ENCODE measurements at places on chromosomes 6 and 20.

GRCh38 chr6:42498473-42499128 lies 46.9 kb upstream of the TRERF1 start:
- no peak for DNase-seq

DNA sequence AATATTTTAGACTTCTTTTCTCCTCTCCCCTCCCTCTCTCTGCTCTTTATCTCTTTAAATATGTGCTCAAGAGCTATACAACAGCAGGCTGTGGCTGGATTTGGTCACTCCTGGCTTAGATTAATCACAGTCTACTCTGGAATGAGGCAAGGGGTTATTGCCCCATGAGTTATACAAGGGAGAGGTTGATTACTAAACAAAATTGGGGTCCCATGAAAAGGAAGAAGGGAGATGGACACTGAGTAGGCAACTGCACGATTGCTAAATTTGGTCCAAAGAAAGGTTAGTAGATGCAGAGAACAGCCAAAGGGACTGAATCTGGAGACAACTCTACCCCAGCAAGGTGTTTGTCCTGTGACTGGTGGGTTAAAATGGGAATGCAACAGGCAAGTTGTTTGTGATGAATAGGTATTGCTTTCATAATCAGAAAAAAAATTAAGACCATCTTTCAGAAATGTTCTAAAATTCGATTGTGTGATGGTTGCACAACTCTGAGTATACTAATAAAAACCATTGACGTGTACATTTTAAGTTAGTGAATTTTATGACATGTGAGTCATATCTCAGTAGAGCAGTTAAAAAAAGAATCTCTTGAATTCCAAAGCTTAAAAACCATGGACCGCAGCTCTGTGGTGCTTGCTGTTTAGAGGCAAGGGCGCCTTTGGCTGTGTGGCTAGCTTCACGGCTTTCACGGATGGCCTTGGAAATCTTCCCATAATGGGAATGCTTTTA lies 57.1 kb downstream of the KIZ start:
- no peak for DNase-seq

DNA sequence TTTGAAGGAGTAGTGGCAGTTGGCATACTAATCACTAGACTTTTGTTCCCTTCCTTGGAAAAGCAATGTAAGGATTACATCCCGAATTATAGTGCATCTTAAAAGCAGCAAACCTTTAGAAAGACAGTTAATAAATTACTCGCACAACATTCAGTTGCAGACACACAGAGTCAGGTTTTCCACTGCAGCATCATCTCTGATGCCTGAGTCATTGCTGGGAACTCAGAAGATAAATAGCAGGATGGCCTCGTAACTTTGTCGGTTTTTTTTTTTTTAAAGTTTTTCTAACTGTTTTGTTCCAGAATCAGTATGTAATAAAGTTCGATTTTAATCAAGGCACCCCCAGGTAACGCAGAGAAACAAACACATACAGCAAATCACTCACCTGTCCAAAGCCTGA lies 34.3 kb downstream of the GJA10 start:
- no peak for DNase-seq

GRCh38 chr20:24970030-24970553 lies 21.0 kb downstream of the CST7 start:
- no peak for DNase-seq

DNA sequence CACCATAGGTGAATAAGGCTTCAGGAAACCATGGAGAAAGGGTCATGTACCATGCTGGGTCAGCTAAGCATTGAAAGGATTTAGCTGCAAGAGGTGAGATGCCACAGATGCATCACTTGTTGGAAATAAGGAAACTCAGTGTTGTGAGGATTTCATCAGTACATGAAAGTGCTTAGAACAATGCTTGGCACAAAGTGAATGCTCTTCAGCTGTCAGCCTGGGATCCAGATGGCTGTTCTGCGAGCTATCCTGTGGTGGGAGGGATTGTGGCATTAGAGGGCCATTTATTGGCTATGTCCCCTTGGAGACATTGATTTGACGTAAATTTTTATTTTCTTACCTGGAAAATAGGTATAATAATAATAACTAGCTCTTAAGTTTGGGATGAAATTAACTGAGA lies 53.0 kb downstream of the ELOVL2 start:
- DNase-seq: no peak

- DNase-seq: no peak
Observed at GRCh38 chr6:169028343-169028742, 225.3 kb downstream of the THBS2 start.

GRCh38 chr6:154127657-154128056 lies 88.6 kb downstream of the OPRM1 start:
- peak; percentile 2 for DNase-seq

DNA sequence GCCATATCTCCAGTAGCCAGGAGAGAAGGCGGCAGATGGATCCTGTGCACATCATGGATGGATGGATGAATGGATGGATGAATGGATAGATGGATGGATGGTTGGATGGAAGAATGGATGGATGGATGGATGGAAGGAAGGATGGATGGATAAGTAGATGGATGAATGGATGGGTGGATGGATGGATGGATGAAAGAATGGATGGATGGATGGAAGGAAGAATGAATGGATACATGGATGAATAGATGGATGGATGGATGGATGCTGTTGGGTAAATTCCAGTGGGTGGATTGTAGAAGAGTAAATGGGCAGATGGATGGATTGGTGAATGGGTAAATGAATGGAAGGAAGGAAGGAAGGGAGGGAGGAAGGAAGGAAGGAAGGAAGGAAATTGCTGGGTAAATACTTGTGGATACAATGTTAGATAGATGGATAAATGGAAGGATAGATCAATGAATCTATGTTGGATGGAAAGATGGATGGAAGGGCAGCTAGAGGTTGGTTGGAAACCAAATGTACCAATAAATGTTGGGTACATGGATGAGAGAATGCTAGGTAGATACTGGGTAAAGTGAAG lies 19.5 kb downstream of the PTGIS start:
- DNase-seq: no peak

GRCh38 chr6:36752886-36753506 lies 55.4 kb downstream of the RAB44 start:
- no peak for DNase-seq

- no peak for DNase-seq
Observed at GRCh38 chr6:137013031-137013430, 31.7 kb downstream of the IL20RA start.

DNA sequence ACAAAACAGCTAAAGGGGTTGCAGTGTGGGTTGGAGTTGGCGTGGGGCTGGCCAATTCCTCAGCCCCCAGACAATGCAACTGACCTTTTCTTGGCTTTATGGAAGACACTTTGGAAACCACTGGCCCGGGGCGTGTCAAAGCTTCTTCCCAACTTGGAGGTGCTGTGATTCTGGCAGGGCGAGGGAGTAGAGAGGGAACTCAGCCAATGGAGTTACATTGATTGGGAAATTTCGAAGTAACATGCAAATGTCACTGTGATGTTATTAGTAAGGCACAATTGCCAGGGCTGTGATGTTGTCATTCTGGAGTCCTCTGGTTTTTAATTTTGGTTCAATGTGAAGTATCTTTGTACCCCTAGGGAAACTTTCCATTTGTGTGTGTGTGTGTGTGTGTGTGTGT lies 41.5 kb upstream of the EPB41L1 start:
- no peak for DNase-seq

GRCh38 chr6:43467752-43468151 lies 9.6 kb upstream of the TJAP1 start:
- DNase-seq: no peak

GRCh38 chr6:153873541-153873940 lies 165.5 kb upstream of the OPRM1 start:
- no peak for DNase-seq

DNA sequence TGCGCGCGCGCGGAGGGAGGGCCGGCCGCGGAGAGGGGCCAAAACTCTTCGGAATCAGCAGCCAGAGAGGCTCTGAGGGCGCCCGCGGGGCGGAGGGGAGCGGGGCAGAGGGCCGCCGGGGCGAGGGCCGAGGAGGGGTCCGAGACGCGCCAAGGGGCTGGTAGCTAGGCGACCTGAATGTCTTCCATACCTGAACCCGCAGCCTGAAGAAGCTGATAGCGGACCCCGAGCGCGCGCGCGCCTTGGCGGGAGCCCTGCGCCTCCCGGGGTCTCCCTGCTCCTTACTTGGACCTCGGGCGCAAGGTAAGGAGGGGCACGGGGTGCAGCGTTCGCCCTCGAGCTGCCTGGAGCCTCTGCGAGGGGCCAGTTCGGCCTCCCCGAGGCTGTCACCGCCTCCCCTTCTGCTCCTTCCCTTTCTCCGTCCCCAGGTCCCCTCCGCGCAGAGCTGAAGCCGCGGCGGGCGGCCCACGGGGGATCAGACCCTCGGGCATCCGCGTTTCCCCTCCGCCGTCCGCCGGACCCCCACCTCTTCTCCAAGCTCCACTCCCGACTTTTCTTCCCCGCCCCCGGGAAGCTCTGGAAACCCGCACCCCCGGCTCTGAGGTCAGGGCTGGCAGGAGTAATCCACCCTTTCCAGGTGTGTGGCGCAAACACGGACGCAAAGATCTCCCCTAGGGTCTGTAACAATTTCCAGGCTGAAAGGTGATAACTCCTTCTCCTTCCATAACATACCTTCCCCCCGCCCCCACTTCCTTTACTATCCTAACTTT lies 13.1 kb upstream of the DEK start:
- DNase-seq: no peak

- no peak for DNase-seq
Observed at GRCh38 chr6:8180327-8181159, 78.2 kb upstream of the EEF1E1 start.

- no peak for DNase-seq
Observed at GRCh38 chr6:28105245-28105639, 19.2 kb upstream of the ZSCAN16 start.

DNA sequence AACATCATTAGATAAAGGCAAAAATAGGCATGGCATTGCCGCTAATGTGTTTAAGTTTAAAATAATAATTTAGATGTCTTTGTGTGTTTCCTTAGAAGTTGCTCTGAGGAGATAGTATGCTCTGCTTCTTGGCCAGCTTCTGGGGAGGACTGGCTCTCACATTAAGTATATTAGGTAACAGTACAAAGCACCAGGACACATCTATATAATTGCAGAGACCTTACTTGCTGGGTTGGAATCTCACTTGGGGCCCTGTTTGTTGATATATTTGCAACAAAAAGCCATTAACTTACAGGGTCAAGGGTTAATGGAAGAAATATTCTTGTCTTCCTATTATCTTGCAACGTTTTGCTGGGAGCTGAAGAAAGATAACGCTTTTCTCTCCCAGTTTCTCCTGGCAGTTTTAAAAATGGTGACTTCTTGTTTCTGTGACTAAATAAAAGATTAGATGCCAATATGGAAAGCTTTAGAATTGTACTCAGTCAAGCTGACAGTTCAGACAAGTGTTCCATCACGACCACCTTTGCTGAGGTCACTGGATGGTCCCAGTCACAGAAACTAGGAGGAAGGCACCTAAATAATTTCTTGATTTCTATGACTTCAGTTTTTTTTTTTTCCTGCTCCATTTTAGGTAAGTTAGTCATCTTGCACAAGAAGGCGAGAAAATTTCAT lies 462.3 kb upstream of the FLRT3 start:
- DNase-seq: no peak

DNA sequence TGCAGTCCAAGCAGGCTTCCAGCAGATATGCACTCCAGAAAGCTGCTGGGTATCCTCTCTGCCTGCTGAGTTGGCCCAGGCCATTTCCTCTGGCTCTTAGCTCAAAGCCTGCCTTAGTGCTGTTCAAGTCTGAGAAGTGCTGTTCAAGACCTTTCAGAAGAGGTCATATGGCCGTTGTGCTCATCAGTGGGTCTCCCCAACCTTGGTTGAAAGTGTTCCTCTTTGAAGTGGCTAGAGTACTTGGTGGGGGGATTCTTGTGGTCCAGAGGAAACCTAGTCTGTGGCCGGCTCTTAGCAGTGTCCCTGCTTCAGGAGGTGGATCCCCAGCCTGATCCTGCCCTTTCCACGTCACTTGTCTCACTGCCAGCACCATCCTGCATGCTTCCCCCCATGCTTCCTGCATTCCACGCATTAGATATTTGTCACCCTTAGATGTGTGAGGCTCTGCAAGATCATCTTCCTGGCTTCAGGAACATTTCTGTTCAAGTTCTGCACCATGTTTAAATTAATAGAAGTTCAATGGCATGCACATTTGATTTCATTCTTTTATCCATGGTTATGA lies 105.0 kb downstream of the FIG4 start:
- no peak for DNase-seq

- no peak for DNase-seq
Observed at GRCh38 chr6:166105341-166106075, 62.1 kb downstream of the TBXT start.

- DNase-seq: no peak
Observed at GRCh38 chr20:44092551-44093248, 94.3 kb downstream of the JPH2 start.

GRCh38 chr20:41185013-41185757 lies 47.8 kb downstream of the PLCG1 start:
- no peak for DNase-seq

DNA sequence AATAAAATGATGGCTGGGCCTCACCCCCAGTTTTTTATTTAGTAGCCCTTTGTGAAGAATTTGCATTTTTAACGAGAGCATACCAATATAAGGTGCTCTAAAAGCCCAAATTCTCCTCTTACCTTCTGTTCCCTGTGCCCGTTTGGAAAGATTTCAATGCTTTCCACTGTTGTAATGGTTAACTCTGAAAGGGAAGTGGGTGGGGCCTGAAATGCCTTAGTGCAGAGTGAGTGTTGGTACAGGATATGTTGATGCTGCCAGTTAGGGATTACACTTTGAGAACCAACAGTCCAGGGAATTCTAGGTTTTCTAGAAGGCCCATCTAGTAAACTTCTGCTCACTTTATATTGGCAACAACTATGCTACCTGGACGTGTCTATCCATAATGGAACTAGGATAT lies 562.7 kb upstream of the NRSN1 start:
- DNase-seq: no peak

DNA sequence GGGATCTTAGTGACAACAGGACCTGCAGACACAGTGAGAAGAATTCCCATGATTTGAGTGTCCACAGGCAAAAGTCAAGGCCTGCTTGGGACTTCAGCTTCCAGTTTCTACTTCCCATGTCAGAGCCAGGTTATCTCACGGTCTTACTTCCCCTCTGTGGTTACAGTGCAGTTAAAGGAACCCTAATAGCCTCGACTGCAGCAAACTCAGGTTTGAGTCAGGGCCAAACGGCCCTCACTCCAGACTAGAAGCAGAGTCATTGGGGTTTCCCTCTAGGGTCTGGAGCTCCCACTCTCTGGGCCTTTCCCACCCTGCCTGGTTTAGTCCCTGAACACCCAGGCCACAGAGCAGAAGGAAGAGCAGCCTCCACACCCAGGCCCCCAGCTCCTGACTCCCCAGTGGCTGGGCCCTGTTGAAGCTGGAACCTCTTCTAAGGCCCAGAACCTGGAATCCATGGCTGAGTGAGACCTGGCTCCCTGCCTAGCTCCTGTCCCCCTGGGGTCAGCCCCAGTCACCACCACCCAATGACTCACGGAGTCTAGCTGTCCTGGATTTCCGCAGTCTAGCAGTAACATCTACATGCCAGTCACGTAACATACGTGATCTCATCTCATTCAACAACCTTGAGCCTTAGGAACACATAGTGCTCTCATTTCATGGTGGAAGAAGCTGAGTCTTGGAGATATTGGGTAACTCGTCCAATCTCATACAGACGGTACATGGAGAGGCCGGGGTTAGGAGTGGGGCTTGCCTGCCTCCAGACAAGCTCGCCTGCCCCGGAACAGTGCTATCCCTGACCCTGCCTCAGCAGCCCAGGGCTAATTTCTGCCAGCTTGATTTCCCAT lies 9.2 kb upstream of the GHRH start:
- DNase-seq: no peak

- DNase-seq: no peak
Observed at GRCh38 chr6:40997234-40997957, 41.6 kb downstream of the UNC5CL start.
